ENCODE measurements at places on chromosomes 3 and 15.

GRCh38 chr15:27846722-27847395 lies 252.3 kb downstream of the OCA2 start:
- DNase-seq = no peak

- DNase-seq = no peak
Observed at GRCh38 chr15:82621970-82622369, 25.2 kb downstream of the CPEB1 start.

DNA sequence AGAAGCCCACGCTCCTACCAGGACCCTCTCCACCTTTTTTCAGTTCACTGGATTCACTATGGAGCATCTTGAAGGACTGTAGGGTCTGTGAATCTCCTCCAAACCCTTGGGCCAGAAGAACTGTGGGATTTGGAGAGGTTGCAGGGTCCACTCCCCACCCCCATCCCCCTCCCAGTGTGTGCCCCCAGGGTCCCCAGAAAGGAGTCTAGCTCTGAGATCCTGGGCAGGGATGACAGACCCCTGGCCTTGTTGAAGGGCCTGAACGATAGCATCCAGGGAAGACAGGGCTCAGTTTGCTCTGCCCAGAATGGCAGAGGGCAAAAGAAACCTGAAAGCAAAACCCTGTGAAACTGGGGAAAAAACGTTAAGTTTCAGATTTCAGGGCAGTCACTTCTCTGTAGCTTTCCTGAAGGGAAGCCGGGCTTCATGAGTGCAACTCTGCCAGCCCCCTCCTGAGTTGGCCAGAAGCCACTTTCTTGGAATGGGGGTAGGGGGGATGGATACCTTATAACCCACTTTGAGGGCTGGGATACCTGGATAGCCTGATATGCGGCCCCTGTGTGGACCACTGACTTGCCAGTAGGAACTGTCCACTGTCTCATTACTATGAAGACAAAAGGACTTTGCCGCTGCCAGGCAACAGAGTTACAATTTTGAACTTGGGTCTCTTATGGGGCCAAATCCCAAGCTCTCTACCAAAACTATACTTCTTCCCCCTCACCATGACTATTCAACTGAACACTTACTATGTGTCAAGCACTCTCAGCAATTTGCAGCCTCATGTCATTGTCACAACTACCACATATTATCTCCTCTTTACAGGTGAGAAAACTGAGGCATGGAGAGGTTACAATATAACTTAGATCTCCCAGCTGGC lies 1.6 kb upstream of the CISH start:
- no peak for DNase-seq

GRCh38 chr15:92271179-92271578 lies 122.5 kb upstream of the ST8SIA2 start:
- DNase-seq = no peak

- no peak for DNase-seq
Observed at GRCh38 chr15:42232606-42233005, 24.5 kb upstream of the VPS39 start.

Data from cortex of kidney (tissue), 1 donor.